Spleen (tissue), 13 donors: ENCODE measurements at places on chromosomes 5 and 9. TPM values are rescaled to one million over a fixed set of nuclear protein-coding genes. Genes with fewer than 3 reads are reported as not detected.

DNA sequence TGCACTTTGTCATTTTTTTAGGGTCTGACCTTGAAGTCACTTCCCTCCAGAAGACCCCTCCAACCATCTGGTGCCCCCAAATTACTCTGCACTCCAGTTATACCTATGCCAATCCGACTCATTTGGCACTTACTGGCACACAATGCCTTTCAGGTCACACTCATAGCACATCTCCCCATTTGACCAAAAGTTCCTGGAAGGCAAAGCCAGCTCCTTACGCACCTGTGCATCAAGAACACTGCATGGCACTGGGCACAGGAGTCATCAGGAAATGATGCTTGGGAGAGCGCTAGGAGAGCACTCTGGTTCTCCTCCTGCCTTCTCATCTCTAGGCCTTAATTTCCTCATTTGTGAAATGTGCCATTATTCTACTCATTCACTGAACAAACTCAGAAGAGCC lies 2.9 kb downstream of the TNIP1 start:
- H3K27ac ChIP-seq, result peak overlapping the region; percentile 99
- peak; percentile 10 for DNase-seq
- peaks cover 78% of the 10 kb centered on the region for H3K4me1 ChIP-seq
- H3K27me3 ChIP-seq, result no peaks in the 10 kb centered on the region
- peaks cover 3% of the 10 kb centered on the region for H3K36me3 ChIP-seq

DNA sequence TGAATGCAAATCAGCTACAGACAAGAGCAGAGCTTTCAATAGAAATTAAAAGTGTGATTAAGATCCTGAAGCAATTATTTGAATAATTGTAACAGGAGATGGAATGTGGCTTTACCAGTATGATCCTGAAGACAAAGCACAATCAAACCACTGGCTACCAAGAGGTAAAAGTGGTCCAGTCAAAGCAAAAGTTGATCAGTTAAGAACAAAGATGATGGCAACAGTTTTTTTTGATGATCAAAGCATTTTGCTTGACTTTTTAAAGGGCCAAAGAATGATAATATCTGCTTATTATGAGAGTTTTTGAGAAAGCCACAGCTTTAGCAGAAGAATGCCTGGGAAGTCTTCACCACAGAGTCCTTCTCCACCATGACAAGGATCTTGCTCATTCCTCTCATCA lies 409.2 kb downstream of the CSNK1G3 start:
- H3K36me3 ChIP-seq, result no peaks in the 10 kb centered on the region
- H3K4me3 ChIP-seq, result no peak overlapping the region
- no peak for DNase-seq
- no peaks in the 10 kb centered on the region for H3K4me1 ChIP-seq

- no peak overlapping the region for H3K4me3 ChIP-seq
- no peaks in the 10 kb centered on the region for H3K36me3 ChIP-seq
- H3K4me1 ChIP-seq, result no peaks in the 10 kb centered on the region
- H3K27ac ChIP-seq, result no peak overlapping the region
- DNase-seq, result no peak
Observed at GRCh38 chr9:17361378-17361777, 217.5 kb upstream of the SH3GL2 start.

GRCh38 chr9:96294159-96294545 lies 7.8 kb downstream of the HSD17B3 start:
- no peaks in the 10 kb centered on the region for H3K27me3 ChIP-seq
- no peaks in the 10 kb centered on the region for H3K36me3 ChIP-seq
- no peak overlapping the region for H3K27ac ChIP-seq
- no peaks in the 10 kb centered on the region for H3K4me1 ChIP-seq

DNA sequence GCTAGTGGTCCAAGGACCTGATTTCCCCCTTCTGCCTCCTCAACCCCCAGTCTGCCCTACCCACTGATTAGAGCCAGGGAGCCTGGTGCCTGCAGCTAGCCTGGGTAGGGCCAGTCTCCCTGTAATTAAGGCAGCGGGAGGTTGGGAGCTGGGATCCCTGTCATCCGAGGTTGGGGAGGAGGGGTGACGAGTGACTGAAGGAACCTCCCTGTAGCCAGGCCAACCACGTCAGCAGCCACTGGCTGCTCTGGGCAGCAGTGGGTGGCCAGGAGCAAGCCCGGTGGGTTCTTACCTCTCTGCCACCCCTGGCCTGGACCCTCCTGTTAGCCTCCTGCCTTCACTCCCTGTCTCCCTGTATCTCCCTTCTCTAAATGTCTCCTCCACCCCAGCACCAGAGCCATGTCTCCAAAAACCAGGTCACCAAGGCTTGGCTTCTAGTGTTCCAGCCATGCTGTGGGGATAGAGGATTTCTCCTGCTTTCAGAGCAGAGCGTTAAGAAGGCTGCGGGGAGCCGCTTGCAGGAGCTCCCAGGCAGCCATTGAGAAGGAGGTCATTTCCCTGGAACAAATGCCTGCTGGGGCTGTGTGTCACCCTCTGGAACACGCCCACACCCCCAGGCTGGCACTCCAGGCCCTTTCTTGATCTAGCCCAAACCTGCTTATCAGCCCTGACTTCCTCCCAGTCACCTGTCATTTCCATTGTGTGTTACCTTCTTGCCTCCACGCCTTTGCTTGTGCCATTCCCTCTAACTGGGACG lies 65.0 kb upstream of the GGTA1 start:
- H3K4me1 ChIP-seq, result peaks cover 23% of the 10 kb centered on the region
- no peak overlapping the region for H3K27ac ChIP-seq
- no peaks in the 10 kb centered on the region for H3K36me3 ChIP-seq
- H3K27me3 ChIP-seq, result no peaks in the 10 kb centered on the region
- no peak for DNase-seq

DNA sequence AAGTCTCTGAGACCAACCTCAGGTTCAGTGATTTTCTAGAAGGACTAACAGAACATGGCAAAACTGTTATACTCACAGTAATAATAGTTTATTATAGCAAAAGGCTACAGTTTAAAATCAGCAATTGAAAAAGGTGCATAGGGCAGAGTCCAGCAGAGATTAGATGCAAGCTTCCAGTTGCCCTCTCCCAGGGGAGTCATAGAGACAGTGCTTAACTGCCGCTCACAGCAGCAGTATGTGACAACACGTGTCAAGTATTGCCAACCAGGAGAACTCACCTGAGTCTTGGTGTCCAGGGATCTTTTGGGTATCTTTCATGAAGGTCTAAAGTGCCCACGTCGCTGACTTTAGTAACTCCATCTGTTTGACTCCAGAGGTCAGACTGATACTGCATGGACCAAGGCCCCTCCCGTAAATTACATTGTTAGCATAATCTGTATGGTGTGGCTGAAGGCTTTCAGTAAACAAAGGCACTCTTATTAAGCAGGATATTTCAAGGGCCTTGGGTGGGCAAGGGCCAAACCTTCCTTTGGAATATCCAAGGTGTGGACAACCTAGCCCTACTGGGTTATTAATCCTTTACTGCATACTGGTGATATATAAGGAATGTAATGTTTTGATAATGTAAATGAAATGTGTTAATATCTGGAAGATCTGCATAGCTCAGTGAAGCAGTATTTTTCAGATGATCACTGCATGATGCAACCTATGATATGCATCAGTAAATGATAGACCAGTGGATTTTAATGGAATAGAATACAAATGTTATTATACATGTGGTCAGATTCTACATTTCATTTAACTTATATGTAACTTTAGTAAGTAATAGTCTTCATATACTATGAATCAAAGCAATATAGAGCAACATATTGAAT lies 44.0 kb downstream of the RASA1 start:
- H3K27ac ChIP-seq, result no peak overlapping the region
- no peak for DNase-seq
- H3K27me3 ChIP-seq, result no peaks in the 10 kb centered on the region
- H3K4me3 ChIP-seq, result no peak overlapping the region

- no peaks in the 10 kb centered on the region for H3K27me3 ChIP-seq
- no peak overlapping the region for H3K4me3 ChIP-seq
Observed at GRCh38 chr9:98107926-98108325, 11.1 kb downstream of the TRIM14 start.

The OLFML2A gene
- total RNA-seq, result 101 TPM

The NINJ1 gene
- total RNA-seq, result 142 TPM

The SPATA31A3 gene
- not detected for total RNA-seq
